Testis (tissue), 5 donors: ENCODE measurements at places on chromosomes 4 and X. TPM values are rescaled to one million over a fixed set of nuclear protein-coding genes. Genes with fewer than 3 reads are reported as not detected.

ASB5 gene
- total RNA-seq, result 5.4 TPM

MAOB gene
- total RNA-seq, result 12.8 TPM

SUPT20HL1 gene
- 3.1 TPM for total RNA-seq

ARMCX6 gene
- total RNA-seq, result 28.4 TPM

ENPEP gene
- 1.7 TPM for total RNA-seq

CETN2 gene
- total RNA-seq, result 27.0 TPM

PHOX2B gene
- total RNA-seq, result 0.16 TPM

EXOC1L gene
- not detected for total RNA-seq

FTHL17 gene
- total RNA-seq, result 5.0 TPM

RTL3 gene
- not detected for total RNA-seq

CENPVL1 gene
- total RNA-seq, result 5.9 TPM

- no peaks in the 10 kb centered on the region for H3K4me1 ChIP-seq
- H3K4me3 ChIP-seq, result no peak overlapping the region
- DNase-seq, result no peak
- H3K36me3 ChIP-seq, result no peaks in the 10 kb centered on the region
- H3K27me3 ChIP-seq, result no peaks in the 10 kb centered on the region
Observed at GRCh38 chrX:22163326-22163725, 109.4 kb upstream of the CBLL2 start.

DNA sequence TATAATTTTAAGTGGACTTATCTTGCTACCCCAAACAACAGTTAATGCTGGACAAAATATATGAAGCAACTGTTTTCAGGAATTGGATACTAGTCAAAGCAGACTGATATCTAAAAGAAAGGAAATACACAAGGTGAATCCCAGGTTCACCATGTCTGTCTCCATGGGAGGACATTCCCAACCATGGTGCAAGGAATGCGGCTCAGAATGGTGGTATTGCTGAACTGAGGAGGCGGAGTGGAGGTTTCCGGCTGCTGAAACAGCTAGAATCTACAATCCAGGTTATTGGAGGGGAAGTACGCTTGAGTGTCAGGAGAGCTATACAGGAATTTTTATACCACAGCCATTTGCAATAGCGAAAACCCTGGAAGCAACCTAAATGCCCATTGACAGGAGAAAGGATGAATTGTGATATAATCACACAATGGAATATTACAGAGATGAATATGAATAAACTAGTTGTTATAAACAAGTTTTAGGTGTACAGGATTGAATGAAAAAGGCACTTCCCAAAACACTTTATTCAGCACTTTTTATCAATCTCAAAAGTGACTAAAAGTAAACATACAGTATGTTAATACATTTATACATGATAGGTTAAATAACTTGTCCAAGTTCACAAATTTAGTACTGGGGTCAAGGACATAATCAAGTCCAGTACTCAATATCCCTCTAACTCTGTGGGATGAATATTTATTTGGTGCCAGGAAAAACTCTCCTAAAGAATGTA, 9.0 kb downstream of the HMGB2 start:
- H3K36me3 ChIP-seq, result no peaks in the 10 kb centered on the region
- DNase-seq, result no peak
- H3K4me1 ChIP-seq, result no peaks in the 10 kb centered on the region
- H3K4me3 ChIP-seq, result no peak overlapping the region
- H3K27me3 ChIP-seq, result no peaks in the 10 kb centered on the region
- H3K27ac ChIP-seq, result no peak overlapping the region

- no peak for DNase-seq
- no peaks in the 10 kb centered on the region for H3K36me3 ChIP-seq
Observed at GRCh38 chrX:119505945-119506344, 37.7 kb downstream of the SLC25A5 start.

DNA sequence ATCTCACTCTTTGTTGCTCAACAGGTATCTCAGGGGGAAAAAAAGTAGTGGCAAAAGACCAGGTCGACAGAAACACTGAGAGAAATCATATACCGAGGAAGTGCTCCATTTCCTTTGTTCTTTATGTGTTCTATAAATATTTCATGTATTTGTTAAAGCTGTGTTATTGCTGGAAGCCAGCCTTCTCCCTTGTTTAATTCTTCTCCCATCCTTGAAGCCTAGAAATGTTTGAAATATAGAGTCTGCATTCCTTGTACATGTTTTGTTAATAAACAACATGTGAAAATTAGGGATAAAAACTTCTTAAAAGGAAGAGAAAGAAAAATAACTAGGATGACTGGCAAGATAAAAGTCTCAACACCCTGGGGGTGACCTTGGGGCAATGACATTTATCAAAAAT, 186.2 kb downstream of the ANKRD50 start:
- H3K4me1 ChIP-seq, result no peaks in the 10 kb centered on the region
- no peaks in the 10 kb centered on the region for H3K36me3 ChIP-seq
- H3K27me3 ChIP-seq, result no peaks in the 10 kb centered on the region
- no peak overlapping the region for H3K27ac ChIP-seq
- H3K4me3 ChIP-seq, result no peak overlapping the region

DNA sequence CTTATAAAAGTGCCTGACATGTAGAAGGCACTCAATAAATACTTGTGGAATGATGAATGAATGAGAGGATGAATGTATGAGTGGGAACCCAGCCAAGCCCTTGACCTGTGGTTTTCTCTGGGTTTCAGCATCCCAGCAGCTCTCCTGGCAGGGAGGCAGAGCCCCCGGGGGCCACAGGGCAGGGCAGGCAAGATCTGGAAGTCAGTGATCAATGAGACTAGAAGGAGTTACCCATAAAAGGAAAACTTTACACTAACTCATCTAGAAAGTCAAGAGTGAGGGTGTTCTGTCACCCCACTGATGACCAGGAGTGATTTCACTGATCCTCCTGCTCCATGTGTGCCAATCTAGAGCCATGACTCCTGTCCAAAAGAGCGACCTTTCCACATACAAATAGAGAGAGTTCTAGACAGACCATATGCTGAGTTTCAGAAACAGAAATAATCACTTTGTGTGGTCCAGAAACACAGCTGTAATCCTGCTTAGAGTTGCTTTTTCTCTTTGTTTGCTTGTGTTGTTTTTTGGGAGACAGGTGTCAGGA, 37.4 kb downstream of the MGARP start:
- peaks cover 5% of the 10 kb centered on the region for H3K4me1 ChIP-seq
- H3K4me3 ChIP-seq, result no peak overlapping the region
- H3K27ac ChIP-seq, result no peak overlapping the region
- no peaks in the 10 kb centered on the region for H3K27me3 ChIP-seq
- no peak for DNase-seq

GRCh38 chr4:122873821-122874593, 47.4 kb downstream of the FGF2 start:
- no peak overlapping the region for H3K4me3 ChIP-seq
- no peaks in the 10 kb centered on the region for H3K36me3 ChIP-seq
- H3K4me1 ChIP-seq, result no peaks in the 10 kb centered on the region
- H3K27me3 ChIP-seq, result no peaks in the 10 kb centered on the region
- H3K27ac ChIP-seq, result no peak overlapping the region

GRCh38 chrX:109345856-109346255, 136.0 kb downstream of the GUCY2F start:
- no peak overlapping the region for H3K27ac ChIP-seq
- DNase-seq, result no peak
- no peaks in the 10 kb centered on the region for H3K4me1 ChIP-seq
- no peak overlapping the region for H3K4me3 ChIP-seq

- no peak overlapping the region for H3K27ac ChIP-seq
- no peak overlapping the region for H3K4me3 ChIP-seq
- H3K36me3 ChIP-seq, result no peaks in the 10 kb centered on the region
- H3K27me3 ChIP-seq, result no peaks in the 10 kb centered on the region
- no peak for DNase-seq
Observed at GRCh38 chr4:124596816-124597215, 115.7 kb downstream of the ANKRD50 start.

GRCh38 chrX:153917869-153918268, 8.2 kb downstream of the ARHGAP4 start:
- no peak overlapping the region for H3K4me3 ChIP-seq
- H3K36me3 ChIP-seq, result no peaks in the 10 kb centered on the region
- no peaks in the 10 kb centered on the region for H3K27me3 ChIP-seq
- DNase-seq, result no peak
- no peak overlapping the region for H3K27ac ChIP-seq
- H3K4me1 ChIP-seq, result no peaks in the 10 kb centered on the region

DNA sequence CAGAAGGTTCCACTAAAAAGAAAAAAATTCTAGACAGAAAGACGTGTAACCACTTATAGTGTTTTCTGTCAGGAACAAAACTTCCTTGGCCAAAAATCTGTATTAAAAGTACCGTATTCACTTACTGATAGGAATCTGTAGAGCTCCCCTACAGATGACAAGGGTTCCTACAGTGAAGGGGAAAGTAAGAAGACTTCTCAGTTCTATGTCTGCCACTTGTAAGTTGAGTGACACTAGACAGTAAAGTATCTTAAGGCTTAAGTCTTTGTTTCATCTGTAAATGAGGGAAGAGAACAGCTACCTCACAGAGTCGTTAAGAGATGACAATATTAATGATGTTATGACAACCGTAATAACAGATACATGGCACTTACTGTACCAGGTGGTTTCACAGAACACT, 3.3 kb downstream of the COQ2 start:
- H3K27me3 ChIP-seq, result no peaks in the 10 kb centered on the region
- no peak overlapping the region for H3K27ac ChIP-seq
- no peaks in the 10 kb centered on the region for H3K36me3 ChIP-seq
- DNase-seq, result no peak
- H3K4me3 ChIP-seq, result no peak overlapping the region
- peaks cover 12% of the 10 kb centered on the region for H3K4me1 ChIP-seq

DNA sequence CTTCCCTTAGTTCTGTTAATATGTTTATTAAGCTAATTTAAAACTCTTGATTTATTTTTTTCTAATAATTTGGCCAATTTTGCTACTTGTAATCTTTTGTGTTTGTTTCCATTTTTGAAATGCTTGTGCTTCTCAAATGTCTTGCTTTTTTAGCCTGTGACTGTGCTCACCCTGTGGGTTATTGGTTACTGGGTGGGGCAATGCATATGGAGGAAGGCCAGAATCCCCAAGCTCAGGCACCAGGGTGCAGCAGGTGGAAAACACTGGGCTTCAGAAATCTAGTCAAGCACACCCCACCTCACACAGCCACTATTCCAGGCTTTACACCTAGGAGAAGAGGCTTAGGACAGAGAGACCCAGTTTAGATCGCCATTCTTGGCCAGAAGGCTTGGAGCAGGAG, 33.1 kb downstream of the ETNPPL start:
- H3K36me3 ChIP-seq, result no peaks in the 10 kb centered on the region
- DNase-seq, result no peak
- H3K4me3 ChIP-seq, result no peak overlapping the region
- no peak overlapping the region for H3K27ac ChIP-seq
- no peaks in the 10 kb centered on the region for H3K4me1 ChIP-seq

DNA sequence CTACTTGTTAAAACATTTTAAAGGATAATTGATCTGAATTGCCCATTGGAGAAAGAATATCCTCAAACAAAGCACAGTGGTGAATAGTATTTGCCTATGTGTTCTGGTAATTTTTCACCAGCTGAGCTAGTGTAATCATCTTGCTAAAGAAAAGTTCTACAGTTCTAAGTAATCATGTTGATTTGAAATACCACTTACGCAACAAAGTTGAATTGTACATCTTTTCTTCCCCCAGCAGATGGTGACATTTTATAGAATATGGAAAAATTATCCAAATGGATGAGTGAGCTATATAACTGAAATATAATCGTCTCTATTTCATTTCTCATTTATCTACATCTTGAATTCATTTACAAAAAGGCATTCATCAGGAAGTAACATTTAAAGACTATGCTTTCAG, 9.7 kb upstream of the ZNF674 start:
- no peaks in the 10 kb centered on the region for H3K4me1 ChIP-seq
- DNase-seq, result no peak
- H3K36me3 ChIP-seq, result no peaks in the 10 kb centered on the region
- H3K27me3 ChIP-seq, result no peaks in the 10 kb centered on the region

DNA sequence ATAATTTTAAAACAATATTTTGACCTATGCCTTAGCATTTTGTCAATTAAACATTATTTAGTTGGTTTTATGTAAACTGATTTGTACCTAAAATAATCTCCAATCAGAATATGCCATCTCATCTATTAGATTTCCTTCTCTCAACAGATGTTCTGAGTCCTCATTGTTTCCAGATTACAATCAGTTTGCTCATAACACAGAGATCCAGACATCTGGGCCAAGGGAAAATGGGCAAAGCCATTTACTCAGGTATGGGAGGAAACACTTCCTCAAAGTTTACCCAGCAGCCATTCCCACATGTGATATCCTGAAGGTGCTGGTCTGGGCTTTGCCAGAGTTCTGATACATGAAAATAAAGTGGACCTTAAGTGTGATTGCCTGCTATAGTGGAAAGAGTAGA, 217.9 kb upstream of the GPC4 start:
- H3K36me3 ChIP-seq, result no peaks in the 10 kb centered on the region
- DNase-seq, result no peak
- no peak overlapping the region for H3K27ac ChIP-seq
- H3K27me3 ChIP-seq, result no peaks in the 10 kb centered on the region
- no peaks in the 10 kb centered on the region for H3K4me1 ChIP-seq
- H3K4me3 ChIP-seq, result no peak overlapping the region

DNA sequence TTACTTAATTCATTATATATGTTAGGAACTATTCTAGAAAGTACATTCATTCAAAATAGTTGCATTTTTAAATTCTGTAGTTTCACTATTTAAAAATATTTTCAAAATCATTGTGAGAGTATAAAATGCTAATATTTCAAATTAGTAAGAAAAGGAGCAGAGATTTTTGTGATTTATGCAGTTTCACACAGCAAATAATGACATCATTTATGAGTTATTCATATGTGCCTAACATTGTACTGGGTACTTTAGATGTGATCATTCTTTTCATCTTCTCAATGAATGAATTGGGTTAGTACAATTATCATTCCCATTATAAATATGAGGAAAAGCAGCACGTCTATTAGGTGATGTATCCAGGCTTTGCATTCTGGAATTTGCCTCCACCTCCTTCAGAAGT, 1451.0 kb upstream of the IGFBP7 start:
- no peaks in the 10 kb centered on the region for H3K36me3 ChIP-seq
- no peak overlapping the region for H3K4me3 ChIP-seq
- H3K4me1 ChIP-seq, result no peaks in the 10 kb centered on the region
- H3K27ac ChIP-seq, result no peak overlapping the region
- DNase-seq, result no peak
